WTC11 (cell line): ENCODE measurements at places on chromosomes 13 and 19.

- DNase-seq = no peak
Observed at GRCh38 chr13:99320693-99321481, 13.7 kb upstream of the GPR183 start.

- DNase-seq = no peak
Observed at GRCh38 chr19:16618248-16618647, 9.8 kb downstream of the MED26 start.

- DNase-seq = no peak
Observed at GRCh38 chr13:23655321-23655720, 85.1 kb downstream of the TNFRSF19 start.

GRCh38 chr19:16374436-16374835 lies 49.8 kb downstream of the KLF2 start:
- no peak for DNase-seq

DNA sequence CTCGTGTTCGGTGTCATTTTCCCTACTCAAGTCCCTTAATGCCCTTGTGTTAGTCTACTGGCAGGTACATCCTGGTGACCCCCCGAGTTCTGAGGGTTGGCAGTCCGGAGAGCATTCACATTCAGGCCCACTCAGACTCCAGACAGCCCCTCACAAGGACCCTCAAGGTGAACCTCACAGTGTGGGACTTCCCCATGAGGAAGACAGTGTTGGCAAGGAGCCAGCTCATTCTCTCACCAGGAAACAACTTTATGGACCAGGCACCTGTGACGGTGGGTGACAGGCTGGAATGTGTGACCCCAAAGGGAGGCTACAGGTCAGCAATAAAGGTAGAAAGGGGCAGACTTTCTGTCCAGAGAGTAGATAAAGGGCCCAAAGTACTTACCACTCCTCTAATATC lies 24.5 kb downstream of the RDH8 start:
- no peak for DNase-seq

DNA sequence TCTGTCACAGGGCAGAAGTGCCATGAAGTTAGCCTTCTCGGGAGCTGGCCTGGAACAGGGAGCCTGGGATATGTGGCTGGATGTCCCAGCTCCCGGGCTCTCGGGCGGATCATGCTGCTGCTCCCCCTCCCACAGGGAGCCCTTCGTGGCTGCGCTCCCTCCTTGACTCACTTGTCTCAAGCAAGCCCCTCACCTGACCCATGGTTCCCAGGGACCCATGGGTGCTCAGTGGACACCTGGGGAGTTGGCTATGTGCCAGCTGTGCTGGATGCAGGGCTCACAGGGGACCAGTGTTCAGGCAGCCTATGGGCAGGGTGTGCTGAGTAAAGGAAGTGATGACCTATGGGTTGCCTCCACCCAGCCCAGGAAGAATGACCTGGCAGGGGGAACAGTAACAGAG lies 213.1 kb upstream of the SGCG start:
- DNase-seq = no peak

DNA sequence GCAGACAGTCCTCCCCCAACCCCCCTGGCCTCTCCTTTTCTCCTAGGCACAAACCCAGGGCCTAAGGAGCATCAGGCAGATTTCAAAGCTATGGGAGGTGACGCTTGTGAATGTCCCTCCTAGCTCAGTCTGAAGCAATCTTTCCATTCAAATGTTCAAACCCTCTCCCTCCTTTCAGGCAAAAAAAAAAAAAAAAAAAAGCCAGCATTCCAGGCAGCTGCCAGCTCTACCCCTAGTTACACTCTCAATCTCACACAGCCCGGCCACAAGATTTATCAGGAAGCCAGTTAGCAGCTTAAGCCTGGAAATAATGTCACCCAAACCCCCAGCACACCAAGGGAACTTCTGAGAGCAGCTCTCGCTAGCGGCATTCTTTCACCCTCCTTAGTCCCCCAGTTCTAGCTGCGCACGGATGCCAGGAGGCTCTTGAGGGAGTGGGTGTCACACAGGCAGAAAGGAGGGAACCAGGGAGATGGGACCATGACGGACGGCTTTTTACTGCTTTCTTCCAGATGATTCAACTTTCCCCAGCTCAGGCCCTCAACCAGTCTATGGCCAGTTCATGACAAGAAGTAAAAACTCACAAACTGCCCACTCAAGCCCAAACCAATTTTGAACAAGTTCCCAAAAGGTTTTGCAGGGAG lies 6.3 kb downstream of the SH3GL1 start:
- DNase-seq = no peak

DNA sequence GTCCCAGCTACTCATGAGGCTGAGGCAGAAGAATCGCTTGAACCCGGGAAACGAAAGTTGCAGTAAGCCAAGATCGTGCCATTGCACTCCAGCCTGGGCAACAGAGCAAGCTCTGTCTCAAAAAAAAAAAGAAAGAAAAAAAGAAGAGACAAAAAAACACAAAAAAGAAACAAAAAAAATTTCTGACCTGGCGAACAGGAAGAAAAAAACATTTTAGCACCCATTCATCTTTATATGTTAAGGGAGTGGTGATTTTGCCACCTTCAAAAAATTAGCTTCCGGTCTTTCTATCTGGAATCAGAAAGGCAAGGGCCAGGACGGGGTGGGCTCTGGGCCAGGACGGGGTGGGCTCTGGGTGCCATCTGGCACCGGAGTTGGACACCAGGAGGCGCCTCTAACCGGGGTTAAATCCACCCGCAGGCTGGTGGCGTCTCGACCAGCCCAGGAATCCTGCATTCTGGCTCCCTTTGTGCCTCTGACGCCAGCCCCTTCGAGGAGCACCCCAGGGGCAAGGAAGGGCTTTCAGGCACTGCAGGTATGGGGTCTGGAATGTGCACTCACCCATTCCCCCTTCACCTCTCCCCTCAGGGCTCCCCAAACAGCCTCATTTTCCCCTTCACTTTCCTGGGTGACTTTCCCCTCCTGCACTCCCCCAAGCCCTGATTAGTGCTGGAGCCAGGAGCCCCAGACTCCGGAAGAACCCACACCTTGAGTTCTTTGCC lies 10.4 kb upstream of the ZSWIM4 start:
- peak; percentile 84 for DNase-seq

DNA sequence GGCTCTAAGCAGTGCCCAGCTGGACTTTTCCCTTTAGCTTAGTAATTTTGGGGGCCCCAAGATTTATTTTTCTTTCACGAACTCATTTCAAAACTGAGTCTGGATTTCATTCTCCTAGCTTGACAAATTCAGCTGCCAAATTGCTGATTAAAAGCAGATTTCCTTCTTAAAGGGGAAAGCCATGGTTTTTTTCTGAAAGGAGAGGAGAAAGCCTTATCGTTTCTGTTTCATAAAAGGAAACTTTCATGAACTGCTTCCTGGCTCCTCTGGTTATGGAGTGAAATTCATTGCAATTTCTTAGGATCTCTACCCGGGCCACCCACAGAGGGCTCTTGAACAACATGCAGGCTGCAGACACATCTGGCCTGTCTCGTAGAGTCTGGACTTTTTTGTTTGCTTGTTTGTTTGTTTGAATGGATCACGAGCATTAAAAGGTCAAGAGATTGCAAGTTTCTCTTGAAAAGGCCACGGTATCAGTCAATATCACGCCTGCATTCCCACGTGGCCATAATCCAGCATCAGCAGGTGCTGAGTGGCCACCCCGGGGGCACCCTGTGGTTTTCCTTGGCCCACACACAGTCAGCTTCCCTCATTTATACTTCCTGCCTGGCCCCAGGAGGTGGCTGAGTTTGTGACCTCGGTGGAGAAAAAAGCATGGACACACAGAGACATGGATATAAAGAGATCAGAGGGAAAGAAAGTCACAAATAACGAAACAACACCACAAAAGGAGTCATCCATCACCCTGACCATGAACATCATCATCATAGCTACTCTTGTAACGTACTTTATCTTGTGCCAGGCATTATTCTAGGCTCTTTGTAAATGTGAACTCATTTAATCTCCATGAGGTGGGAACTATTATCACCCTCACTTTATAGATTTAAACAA lies 10.5 kb upstream of the KLK4 start:
- no peak for DNase-seq

DNA sequence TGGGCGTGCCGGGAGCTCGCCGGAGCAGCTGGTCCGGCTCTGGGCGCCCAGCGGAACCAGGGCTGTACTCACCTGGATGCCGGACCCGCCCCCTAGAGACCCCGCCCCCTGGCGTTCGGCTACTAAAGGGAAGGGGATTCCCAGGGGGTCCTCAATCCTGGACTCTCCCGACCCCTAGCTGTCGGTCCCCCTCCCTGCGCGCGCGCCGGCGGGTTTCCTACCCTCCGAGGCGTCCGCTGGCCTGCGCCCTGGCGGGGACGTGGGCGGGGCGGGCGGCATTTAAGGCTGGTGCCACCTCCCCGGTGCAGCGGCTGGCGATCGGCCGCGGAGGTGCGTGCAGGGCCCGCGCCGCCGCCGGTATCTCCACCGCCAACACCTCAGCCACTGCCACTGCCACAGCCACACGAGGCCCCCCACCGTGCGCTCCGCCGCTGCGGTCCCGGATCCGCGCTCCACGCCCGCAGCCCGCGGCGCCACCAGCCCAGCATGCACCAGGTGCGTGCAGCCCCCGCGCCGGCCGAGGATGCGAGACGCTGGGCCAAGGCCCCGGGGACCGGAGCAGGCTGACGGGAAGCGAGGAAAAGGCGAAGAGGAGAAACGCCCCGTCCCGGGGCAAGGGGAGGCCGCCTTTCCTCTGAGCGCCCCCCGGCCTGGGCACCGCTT lies at the start of gene ATP12A:
Gene ATP12A (plus strand): TSS at position 151 of the 663 bp plus-strand sequence. CDS start 336 bp downstream, at position 487.
- DNase-seq = peak; percentile 87

DNA sequence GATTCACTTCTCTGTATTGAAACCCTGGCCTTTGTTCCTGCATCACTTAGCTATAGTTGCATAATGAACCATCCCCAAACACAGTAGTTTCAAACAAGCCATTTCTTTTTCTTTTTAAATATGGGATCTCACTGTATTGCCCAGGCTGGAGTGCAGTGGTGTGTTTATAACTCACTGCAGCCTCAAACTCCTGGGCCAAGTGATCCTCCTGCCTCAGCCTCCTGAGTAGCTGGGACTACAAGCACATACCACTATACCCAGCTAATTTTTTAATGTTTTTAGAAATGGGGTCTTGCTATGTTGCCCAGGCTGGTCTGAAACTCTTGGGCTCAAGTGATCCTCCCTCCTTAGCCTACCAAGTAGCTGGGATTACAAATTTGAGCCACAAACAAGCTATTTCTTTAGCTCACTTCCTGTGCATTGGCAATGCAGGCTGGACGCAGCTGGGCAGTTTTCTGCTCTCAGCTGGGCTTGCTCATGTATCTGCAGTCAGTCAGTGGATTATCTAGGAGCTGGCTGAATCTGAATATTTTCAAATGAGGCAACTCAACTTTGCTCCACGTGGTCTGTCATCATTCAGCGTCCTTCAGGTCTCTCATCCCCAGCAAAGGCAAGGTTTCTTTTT lies 49.5 kb upstream of the SIN3B start:
- DNase-seq = no peak
